Activated CD4-positive, alpha-beta T cell treated with anti-CD3 and anti-CD28 coated beads, Interleukin-2, amount 50 U/mL, for 24 hours (primary cell): ENCODE measurements at places on chromosomes 2 and 18.

- no peak for DNase-seq
Observed at GRCh38 chr2:68157002-68157401, 686 bp upstream of the PNO1 start.

- no peak for DNase-seq
Observed at GRCh38 chr2:159497256-159497655, 119.1 kb downstream of the BAZ2B start.

DNA sequence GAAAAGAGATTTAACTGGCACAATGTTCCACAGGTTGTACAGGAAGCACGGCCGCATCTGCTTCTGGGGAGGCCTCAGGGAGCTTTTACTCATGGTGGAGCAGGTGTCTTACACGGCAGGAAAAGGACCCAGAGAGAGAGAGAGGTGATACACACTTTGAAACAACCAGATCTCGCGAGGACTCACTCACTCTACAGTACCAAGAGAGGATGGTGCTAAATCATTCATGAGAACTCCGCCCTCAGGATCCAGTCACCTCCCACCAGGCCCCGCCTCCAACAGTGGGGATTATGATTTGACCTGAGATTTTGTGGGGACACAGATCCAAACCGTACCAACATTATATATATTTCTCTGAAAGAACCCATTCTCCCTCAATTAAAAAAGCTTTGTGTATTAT lies 79.7 kb upstream of the DOCK10 start:
- DNase-seq = no peak

GRCh38 chr2:20588918-20589871 lies 61.7 kb downstream of the HS1BP3 start:
- no peak for DNase-seq

- DNase-seq = no peak
Observed at GRCh38 chr2:80092474-80092873, 212.1 kb downstream of the LRRTM1 start.

GRCh38 chr2:121085801-121086200 lies 199.2 kb downstream of the TFCP2L1 start:
- no peak for DNase-seq

DNA sequence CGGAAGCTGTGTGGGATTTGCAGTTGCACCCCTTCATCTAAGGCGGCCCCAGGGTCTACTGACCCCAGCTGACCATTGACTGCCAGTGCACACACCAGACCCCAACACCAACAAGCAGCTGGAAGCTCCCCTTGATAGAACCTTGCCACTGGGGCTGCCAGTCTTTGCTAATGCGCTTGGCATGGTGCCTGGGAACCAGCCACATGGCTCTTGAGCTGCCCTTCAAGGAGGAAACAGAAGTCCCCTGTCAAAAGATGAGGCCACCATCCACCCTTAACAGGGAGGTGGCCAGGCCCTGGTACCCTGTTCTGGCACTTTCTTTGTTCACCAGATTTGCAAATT lies 8.6 kb downstream of the ALPI start:
- DNase-seq = no peak

GRCh38 chr2:48264627-48265026 lies 265.3 kb upstream of the STON1 start:
- no peak for DNase-seq

DNA sequence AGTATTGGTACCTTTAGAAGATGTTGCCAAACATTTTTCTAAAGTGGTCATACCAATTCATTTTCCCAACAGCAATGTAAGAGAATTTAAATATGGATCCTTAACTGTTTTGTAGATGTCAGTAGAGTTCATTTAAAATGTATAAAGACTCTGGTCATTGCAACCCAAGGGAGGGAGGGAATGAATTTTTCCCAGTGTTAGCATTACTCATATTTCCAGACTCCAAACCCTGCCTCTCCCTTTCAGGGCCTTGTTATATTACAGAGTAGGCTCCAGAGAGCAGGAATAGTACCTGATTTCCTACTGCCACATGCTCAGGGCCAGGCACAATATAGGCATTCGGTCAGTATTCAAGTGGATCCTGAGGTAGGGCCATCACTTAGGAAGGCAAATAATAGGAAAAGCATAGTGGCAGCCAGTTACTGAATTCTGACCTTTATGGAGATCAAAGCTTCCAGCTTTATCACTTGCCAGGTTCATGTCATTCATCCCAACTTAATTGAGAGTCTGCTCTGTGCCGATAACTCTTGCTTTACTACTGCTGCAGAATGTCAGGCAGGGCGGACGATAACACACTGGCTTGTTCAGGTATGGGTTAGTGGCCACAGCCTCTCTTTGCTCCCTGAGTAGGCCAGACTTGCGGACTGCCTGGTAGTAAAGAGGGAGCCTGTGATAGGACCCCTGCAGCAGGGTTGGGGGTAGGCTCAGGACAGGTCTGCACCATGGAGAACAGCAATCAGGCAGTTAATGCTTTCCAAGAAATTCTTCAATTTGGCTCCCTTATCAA lies 75.3 kb downstream of the OSBPL6 start:
- no peak for DNase-seq

DNA sequence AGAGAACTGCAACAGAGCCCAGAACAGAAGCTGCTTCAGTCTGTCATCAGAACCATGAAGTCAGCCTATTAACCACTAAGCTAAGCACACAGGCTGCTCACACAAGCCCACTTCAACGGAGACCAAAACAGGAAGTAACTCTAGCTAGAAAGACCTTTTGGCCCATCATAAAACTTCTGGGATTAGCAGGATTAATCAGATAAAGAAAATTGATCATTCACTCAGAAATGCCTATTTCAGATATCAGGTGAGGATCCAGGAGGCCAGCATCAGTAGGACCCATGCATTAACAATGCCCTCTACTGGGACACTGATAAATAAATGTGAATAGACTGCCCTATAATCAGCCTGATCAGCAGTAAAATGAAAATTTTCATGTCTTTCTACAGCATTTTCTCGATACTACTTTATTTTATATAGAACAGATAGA lies 101.4 kb downstream of the WDPCP start:
- no peak for DNase-seq

DNA sequence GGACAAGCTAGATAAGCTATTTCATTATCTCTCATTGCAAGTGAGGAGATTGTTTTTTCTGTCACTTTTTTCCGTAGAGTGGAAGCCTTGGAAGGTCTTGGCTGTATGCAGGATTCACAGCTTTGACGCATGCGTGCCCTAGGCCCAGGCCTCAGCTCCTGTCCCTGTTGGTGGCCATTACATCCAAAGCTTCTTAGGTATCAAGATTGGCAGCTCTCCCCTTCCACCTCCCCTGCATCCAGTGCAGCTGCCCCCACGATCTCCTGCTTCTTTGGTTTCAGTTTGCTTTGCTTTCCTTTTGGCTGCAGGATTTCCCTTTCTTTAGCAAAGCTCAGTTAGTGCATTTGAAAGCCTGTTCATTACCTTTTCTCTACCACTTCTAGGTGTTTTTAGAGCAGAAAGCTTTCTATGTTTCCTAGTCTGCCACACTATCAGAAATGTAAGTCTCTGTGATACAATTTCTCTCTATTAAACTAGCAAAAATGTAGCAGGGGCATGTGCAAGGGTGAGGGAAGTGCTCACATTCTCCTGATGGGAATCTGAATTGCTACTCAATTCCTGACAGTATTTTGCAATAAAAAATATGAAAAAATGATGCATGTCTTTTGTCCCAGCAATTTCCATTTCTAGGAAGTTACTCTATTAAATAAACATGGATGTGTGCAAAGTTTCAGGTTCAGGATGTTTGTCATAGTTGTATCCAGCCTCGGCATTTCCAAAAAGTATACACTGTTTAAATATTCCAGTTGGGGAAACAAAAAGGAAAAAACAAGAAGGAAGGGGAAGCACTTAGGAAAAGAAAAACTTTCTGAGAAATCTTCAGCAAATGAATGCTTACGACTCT lies 91.2 kb downstream of the LIPG start:
- DNase-seq = no peak

GRCh38 chr2:39381653-39382052 lies 55.4 kb downstream of the MAP4K3 start:
- no peak for DNase-seq

- peak; percentile 18 for DNase-seq
Observed at GRCh38 chr2:37366773-37367172, 22.3 kb downstream of the QPCT start.

- no peak for DNase-seq
Observed at GRCh38 chr2:228344531-228344930, 163.0 kb upstream of the SPHKAP start.

DNA sequence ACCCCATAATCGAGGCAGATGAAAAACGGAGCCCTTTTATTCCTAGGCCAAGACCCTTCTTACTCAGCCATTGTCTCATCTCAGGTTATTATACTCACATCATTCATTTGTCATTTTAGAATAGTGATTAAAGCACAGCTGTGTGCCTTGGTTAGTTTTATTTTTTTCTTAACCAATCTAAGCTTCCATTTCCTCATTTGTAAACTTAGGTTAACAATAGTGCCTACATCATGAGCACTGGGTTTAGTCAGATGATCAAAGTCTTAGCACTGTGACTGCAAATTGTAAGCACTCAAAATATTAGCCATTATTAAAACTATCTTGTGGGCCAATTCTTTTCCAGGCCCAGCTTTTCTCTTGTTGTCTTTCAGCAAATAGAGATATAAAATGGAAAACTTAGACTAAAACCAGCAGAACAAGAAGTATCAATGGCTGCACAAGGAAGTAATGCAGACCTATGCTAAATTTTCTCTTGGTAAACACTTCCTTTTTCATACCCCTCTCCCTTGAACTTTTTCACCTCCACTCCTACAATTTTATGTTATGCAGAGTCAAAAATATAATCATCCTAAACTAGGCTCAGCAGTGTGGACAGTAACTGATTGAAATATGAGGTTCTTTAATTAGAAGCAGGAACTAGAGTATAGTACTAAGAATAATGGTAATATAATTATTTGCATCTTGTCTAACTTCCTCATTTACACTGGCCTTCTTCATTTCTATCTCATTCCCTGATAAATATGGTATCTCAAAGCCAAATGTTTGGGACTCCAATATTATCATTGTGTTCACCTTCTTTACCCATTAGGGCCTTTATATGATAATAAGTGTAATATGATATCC lies 21.5 kb upstream of the GALNT3 start:
- DNase-seq = no peak

- peak; percentile 65 for DNase-seq
Observed at GRCh38 chr2:162297925-162298552, 20.4 kb downstream of the IFIH1 start.
